ENCODE measurements at places on chromosomes 4 and X. TPM values are rescaled to one million over a fixed set of nuclear protein-coding genes. Genes with fewer than 3 reads are reported as not detected.
A peak's percentile ranks its signal among the peaks of the same experiment; 100 is the strongest.

DNA sequence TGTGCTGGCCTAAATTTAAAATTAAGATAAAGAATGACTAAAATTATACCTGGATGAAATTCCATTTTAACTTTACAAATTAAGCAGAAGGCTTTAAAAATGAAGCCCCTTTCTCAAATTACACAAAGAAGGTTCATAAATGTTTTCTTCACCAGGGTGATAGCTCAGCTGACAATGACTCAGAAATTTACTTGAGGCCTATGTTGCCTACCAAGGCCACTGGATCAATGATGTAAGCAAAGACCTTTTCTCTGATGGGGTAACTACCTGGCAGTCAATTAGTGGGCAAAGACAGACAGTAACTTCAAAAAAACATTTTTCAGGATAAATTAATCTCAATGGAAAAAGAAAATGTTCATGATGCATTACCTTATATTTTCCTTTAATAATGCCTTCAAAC lies 23.9 kb upstream of the GPR34 start:
- no peaks in the 10 kb centered on the region for H3K36me3 ChIP-seq
- no peaks in the 10 kb centered on the region for H3K4me1 ChIP-seq
- no peak overlapping the region for H3K4me3 ChIP-seq
- H3K27me3 ChIP-seq = no peaks in the 10 kb centered on the region

- no peaks in the 10 kb centered on the region for H3K4me1 ChIP-seq
- H3K4me3 ChIP-seq = no peak overlapping the region
- DNase-seq = no peak
- H3K27me3 ChIP-seq = no peaks in the 10 kb centered on the region
- H3K36me3 ChIP-seq = no peaks in the 10 kb centered on the region
- no peak overlapping the region for H3K27ac ChIP-seq
Observed at GRCh38 chrX:10280071-10280470, 123.3 kb downstream of the CLCN4 start.

DNA sequence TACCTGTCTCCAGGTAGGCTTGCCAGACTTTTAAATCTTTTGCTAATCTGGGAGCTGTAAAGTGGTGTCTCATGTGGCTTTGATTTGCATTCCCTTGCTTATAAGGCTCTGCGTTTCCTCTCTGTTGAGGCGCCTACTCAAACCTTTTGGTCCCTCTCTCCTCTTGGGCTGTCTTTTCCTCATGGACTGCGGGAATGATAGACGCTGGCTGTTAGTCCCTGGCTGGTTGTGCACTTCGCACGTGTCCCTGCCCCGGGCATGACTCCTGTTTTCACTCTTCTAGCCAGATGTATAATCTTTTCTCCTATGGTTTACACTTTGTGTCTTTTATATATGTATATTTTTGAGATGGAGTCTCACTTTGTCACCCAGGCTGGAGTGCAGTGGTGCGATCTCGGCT lies 39.7 kb downstream of the RGS12 start:
- no peaks in the 10 kb centered on the region for H3K36me3 ChIP-seq
- no peak overlapping the region for H3K4me3 ChIP-seq
- H3K27me3 ChIP-seq = no peaks in the 10 kb centered on the region
- no peak for DNase-seq
- peak overlapping the region; percentile 73 for H3K27ac ChIP-seq

GRCh38 chr4:138005486-138005885 lies 236.7 kb downstream of the SLC7A11 start:
- no peaks in the 10 kb centered on the region for H3K4me1 ChIP-seq
- H3K4me3 ChIP-seq = no peak overlapping the region
- H3K27me3 ChIP-seq = no peaks in the 10 kb centered on the region
- no peak overlapping the region for H3K27ac ChIP-seq
- no peaks in the 10 kb centered on the region for H3K36me3 ChIP-seq
- DNase-seq = no peak

DNA sequence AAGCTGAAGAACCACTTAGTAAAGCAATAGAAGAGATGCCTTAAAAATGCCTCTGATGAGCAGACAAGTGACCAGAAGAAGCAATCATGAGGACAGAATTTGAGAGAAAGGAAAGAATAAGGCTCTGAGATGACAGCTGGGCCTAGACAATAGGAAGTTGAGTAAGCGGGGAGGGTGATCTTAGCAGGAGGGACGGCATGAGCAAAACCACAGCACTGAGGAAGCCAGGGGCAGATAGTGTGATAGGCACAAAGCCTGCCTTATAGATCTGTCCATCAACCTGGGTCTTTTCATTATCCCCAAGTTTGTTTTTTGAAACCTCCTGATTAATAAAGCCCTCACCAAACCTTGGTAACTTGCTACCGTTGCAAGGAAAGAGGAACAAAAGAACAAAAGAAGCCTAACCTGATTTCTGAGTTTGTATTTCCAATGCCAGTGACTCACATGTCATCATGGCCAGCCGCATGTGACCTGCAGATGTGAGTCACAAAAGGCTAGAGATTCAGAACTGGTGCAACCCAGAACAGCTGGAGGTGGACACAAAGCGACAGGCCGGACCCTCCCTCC lies 55.7 kb upstream of the PPARGC1A start:
- no peaks in the 10 kb centered on the region for H3K27me3 ChIP-seq
- no peak for DNase-seq
- no peak overlapping the region for H3K4me3 ChIP-seq
- H3K36me3 ChIP-seq = no peaks in the 10 kb centered on the region
- peaks cover 5% of the 10 kb centered on the region for H3K4me1 ChIP-seq
- H3K27ac ChIP-seq = no peak overlapping the region

GRCh38 chrX:110532581-110532931 lies 173.9 kb downstream of the RTL9 start:
- H3K27ac ChIP-seq = peak overlapping the region; percentile 55
- H3K36me3 ChIP-seq = no peaks in the 10 kb centered on the region
- H3K4me1 ChIP-seq = no peaks in the 10 kb centered on the region

- no peak overlapping the region for H3K27ac ChIP-seq
- no peaks in the 10 kb centered on the region for H3K4me1 ChIP-seq
- no peak for DNase-seq
- H3K36me3 ChIP-seq = no peaks in the 10 kb centered on the region
- H3K27me3 ChIP-seq = no peaks in the 10 kb centered on the region
- H3K4me3 ChIP-seq = no peak overlapping the region
Observed at GRCh38 chrX:110435196-110435595, 76.5 kb downstream of the RTL9 start.

DNA sequence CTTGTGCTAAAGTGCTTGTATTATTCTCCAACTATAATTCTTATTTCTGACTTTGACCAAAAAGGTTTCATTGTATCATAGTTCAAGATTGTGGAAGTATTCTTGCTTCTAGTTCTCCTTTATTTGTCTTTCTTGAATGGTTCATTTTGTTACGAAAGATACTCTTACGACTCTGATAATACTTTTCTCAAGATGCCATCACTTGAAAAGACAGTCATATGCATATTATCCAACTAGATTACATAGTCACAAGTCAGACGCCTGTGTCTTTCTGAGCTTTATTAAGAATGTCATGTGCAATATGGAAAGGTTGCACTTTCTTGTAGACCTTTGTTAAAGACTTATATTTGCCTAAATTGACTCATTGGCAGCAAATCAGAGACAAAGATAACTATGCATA lies 71.4 kb upstream of the HPGD start:
- H3K27me3 ChIP-seq = no peaks in the 10 kb centered on the region
- H3K4me1 ChIP-seq = peaks cover 28% of the 10 kb centered on the region
- no peak overlapping the region for H3K27ac ChIP-seq
- no peaks in the 10 kb centered on the region for H3K36me3 ChIP-seq

The GC gene
- total RNA-seq = 0.55 TPM

DNA sequence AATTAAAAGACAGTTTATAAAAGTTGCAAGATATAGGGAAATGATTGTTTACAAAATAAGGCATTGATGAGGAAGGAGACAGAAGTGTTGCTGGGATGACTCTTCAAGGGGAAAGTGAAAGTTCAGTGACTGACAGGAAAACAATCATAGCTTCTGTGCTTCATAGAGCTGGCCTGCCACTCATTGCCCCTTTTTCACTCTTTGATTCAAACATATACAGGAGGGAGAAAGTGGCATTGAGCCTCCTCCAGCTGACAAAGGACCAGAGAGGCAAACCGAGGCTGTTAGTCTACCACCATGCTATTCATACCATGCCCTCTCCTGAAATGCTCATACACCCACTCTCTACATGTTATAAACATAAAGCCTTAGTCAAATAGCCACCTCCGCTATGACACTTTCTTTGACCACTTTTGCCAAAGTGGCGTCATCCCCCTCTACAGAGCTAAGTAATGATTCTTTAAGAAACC lies 79.2 kb upstream of the ATOH1 start:
- no peak overlapping the region for H3K27ac ChIP-seq
- no peak overlapping the region for H3K4me3 ChIP-seq
- no peaks in the 10 kb centered on the region for H3K27me3 ChIP-seq
- H3K36me3 ChIP-seq = no peaks in the 10 kb centered on the region
- H3K4me1 ChIP-seq = no peaks in the 10 kb centered on the region

- DNase-seq = no peak
- H3K36me3 ChIP-seq = no peaks in the 10 kb centered on the region
- no peak overlapping the region for H3K27ac ChIP-seq
- no peaks in the 10 kb centered on the region for H3K4me1 ChIP-seq
- no peak overlapping the region for H3K4me3 ChIP-seq
- H3K27me3 ChIP-seq = no peaks in the 10 kb centered on the region
Observed at GRCh38 chrX:18725310-18725943, 18.0 kb downstream of the PPEF1 start.

DNA sequence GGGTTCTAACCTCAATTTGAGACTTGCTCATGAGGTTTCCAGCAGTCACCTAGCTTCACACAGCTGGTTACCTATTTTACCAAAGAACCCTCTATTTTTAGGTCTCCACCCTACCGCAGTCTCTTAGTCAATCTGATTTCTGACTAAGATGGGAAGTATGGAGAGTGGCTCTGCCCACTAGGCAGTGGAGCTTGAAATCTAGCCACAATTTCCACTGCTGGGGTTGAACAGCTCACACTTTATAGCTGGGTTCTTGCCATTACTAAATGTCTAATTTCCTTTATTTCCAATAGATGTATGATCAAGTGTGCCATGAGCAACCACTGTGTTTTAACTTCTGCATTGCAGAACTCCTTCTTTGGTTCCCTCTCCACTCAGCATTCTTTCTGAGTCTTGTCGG lies 43.1 kb downstream of the GASK1B start:
- DNase-seq = no peak
- no peak overlapping the region for H3K4me3 ChIP-seq
- no peak overlapping the region for H3K27ac ChIP-seq
- H3K27me3 ChIP-seq = no peaks in the 10 kb centered on the region
- no peaks in the 10 kb centered on the region for H3K4me1 ChIP-seq
- peaks cover 58% of the 10 kb centered on the region for H3K36me3 ChIP-seq

The TSC22D3 gene
- 30.3 TPM for total RNA-seq

DNA sequence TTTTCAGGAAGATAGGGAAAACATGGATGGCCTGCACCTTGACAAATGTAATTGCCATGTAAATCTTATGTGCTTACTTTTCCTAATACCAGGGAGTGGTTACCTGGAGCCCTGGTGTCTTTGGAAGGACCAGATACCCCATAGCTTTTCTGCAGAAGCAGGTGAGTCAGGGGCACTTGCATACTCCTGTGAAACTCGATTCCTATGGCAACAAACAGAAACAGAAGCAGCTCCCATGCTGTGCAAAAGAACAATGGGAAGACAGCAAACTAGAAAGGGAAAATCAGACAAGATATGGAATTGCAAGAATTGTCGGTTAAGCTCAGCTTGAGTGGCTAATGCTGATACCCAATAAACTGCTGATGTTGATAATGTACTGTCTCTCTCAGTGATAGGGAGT lies 117.4 kb upstream of the AFF2 start:
- H3K4me3 ChIP-seq = no peak overlapping the region
- no peaks in the 10 kb centered on the region for H3K27me3 ChIP-seq
- no peaks in the 10 kb centered on the region for H3K4me1 ChIP-seq
- no peaks in the 10 kb centered on the region for H3K36me3 ChIP-seq
- no peak for DNase-seq

DNA sequence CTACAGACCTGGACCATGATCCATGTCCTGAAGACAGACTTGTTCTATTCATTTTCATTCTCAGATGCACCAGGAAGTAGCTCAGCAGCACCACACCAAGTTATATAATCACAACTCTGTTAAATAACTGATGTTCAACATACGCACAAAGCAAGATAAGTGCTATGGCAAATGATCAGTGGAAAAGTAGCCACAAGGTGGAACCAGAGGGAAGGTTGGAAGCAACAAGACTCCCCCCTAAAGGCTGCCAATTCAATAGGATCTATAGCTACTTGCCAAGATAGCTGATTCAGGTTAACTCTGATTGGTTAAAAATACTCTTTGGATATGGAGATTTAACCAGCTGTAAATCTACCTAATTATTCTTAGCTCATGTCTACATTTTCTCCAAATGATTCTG lies 23.7 kb upstream of the FAM47B start:
- DNase-seq = no peak
- H3K27me3 ChIP-seq = no peaks in the 10 kb centered on the region
- H3K4me1 ChIP-seq = no peaks in the 10 kb centered on the region
- no peak overlapping the region for H3K4me3 ChIP-seq
- H3K36me3 ChIP-seq = no peaks in the 10 kb centered on the region
- H3K27ac ChIP-seq = no peak overlapping the region

The LGI2 gene
- total RNA-seq = 1.7 TPM

The TEX13C gene
- total RNA-seq = not detected

The PHEX gene
- 0.11 TPM for total RNA-seq

GRCh38 chr4:6908432-6909112 lies 1.1 kb upstream of the TBC1D14 start:
- no peaks in the 10 kb centered on the region for H3K27me3 ChIP-seq
- H3K36me3 ChIP-seq = no peaks in the 10 kb centered on the region
- H3K27ac ChIP-seq = peak overlapping the region; percentile 100
- H3K4me1 ChIP-seq = peaks cover 36% of the 10 kb centered on the region
- no peak for DNase-seq

DNA sequence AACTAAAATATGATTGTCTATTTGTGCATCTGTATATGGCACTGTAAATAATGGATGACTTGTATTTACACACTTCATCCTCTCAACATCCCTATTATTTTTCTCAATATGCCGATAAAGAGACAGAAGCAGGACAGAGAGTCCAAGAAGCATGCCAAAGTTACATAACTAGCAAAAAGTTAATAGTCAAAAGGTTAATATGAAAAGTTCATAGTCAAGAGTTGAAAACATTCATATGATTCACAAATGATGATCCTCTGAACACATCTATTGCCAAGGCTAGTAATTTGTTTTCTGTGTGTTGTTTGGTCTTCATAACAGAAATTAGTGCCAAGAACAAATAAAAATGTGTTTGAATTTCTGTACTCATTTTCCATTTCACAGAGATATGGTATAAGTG lies 231.0 kb downstream of the ADAMTS3 start:
- H3K4me1 ChIP-seq = no peaks in the 10 kb centered on the region
- DNase-seq = no peak
- no peaks in the 10 kb centered on the region for H3K36me3 ChIP-seq

DNA sequence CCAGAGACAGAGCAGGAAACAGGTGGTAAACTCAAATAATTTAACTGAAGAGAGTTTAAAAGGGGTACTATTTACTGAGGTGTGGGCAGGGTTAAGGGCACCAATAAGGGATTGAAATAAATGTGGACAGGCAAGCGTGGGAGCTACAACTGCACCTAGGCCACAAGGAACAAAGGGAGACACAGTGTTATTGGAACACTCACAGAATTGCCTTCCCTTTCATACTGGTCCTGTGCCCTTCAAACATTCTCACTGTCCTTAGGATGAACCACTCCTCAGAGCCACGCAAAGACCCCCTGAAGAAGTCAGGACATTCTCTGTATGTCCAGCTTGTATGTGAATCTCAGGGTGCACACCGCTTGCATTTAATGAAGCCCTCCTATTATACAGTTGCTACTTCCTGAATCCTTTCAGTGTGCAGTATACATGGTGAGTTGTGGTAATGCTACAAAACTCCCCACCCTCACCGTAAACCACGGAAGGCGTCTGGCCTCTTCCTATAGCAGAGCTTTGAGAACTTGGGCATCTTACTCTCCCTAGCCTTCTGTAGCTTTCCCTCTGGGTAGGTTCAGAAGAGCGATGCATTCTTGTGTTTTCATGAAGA lies 9.6 kb upstream of the MRPL1 start:
- H3K27me3 ChIP-seq = no peaks in the 10 kb centered on the region
- no peak overlapping the region for H3K4me3 ChIP-seq
- H3K27ac ChIP-seq = peak overlapping the region; percentile 85
- no peak for DNase-seq

The SHROOM2 gene
- total RNA-seq = 0.67 TPM
